ENCODE measurements at places on chromosomes 12 and 14.

GRCh38 chr14:22994762-22995275 lies 12.5 kb upstream of the AJUBA start:
- DNase-seq: peak; percentile 73

DNA sequence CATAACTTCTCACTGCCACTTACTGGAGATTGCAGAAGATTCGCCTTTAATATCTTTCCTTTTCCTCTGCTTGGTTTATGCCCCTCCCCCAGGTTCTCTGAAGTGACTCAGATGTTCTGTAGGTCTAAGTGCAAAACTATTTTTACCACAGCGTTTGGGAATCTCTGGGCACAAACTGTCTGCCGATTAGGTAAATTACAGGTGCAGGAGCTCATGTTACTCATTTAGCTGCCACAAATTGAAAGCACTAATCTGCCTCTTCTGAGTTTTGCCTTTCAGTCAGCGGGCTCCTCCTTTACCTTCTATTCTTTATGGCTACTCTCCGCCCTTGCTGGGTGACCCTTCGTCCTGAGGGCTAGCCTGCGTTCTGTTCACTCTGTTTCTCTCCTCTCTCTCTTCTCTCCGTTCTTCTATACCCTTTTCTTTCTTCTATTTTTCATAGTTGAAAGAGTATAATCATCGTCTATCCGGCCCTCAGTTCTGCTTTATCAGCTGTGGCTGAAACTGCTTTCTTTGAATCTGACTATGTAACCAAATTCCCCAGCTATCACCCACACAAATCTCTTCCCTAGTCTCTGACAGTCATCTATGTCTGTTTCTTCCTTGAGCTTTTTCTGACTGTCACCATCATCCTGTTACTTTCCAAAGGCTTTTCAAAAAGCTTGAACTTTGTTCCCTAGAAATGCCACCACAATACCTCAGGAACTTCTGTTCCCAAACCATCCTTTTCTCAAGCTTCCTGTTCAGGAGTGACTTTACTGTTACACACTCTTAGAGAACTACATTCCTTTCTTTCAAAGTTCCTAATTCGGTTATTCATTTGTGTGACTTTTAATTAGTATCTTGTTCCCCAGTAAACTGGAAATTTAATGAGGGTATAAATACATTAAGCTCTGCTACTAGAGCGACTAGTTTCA lies 4.3 kb upstream of the MYF6 start:
- DNase-seq: no peak

DNA sequence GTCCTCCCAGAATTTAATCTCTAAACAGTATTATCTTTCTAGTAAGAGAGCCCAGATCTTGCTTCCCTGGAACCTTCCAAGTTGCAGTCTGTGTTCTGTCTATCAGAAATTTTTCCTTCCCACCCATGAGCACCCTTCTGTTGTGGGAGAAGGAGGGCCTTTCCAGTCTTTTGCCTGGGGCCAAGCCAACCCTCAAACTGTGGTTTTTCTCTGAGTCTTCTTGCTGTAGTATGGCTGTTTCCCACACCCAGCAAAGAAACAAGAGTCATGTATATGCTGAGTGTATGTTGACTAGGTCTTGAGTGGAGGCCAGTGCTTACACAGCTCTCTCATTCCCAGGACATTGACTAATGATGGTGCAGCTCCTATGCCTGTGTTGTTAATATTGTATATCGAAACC lies 104.5 kb downstream of the TGFB3 start:
- DNase-seq: no peak

- no peak for DNase-seq
Measured at GRCh38 chr14:89309670-89310177, 107.3 kb downstream of the FOXN3 start.

- no peak for DNase-seq
Measured at GRCh38 chr12:114608509-114608908, 75.5 kb downstream of the TBX3 start.

- DNase-seq: no peak
Measured at GRCh38 chr12:78622529-78623195, 241.9 kb upstream of the SYT1 start.

GRCh38 chr14:80576401-80576800 lies 365.1 kb upstream of the DIO2 start:
- DNase-seq: no peak

- DNase-seq: no peak
Measured at GRCh38 chr12:131732-132495, 65.3 kb downstream of the IQSEC3 start.

DNA sequence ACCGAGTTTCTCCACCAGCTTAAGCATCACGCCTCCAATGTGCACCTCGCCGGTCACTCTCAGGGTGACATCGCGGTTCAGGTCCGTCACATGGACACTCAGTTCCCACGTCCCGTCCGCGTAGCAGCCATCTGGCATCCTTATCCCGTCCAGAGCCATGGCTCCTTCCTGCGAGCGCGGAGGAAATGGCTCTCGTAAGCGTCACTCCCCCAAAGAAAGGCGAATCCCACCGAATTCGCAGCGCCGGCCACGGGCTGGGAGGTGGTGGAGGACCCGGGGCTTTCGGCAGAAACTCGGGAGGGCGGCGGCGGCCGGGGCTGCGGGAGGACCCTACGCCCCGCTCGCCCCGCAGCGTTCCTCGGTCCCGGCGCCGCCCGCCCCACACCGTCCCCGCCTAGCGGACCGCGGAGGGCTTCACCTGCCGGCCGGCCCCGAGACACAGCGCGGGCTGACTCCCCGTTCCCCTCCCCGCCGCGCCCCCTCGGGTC lies 396 bp downstream of the FERMT2 start:
- peak; percentile 5 for DNase-seq

- DNase-seq: peak; percentile 47
Measured at GRCh38 chr12:94603434-94604365, 46.7 kb downstream of the TMCC3 start.

GRCh38 chr12:75938189-75938588 lies 93.4 kb downstream of the PHLDA1 start:
- DNase-seq: no peak

DNA sequence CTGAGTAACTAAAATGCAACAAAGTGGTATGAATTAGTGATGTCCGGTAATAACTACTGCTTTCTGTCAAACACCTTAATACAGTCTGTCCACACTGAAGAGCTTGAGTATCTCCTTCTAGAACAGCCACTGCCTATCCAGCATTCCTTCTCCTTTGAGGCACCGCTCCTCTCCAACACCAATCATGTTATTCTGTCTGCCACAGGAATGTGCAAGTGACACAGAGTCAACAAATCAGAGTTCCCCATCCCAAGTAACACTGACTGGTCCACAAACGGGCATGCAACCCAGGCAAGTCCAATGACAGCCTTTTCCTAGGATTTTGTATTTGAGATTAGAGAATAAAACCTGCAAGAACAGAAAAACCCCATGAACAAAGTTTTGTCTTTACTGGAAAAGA lies 3.8 kb downstream of the GXYLT1 start:
- no peak for DNase-seq

GRCh38 chr12:22625762-22626294 lies 857 bp downstream of the ETNK1 start:
- DNase-seq: peak; percentile 54

DNA sequence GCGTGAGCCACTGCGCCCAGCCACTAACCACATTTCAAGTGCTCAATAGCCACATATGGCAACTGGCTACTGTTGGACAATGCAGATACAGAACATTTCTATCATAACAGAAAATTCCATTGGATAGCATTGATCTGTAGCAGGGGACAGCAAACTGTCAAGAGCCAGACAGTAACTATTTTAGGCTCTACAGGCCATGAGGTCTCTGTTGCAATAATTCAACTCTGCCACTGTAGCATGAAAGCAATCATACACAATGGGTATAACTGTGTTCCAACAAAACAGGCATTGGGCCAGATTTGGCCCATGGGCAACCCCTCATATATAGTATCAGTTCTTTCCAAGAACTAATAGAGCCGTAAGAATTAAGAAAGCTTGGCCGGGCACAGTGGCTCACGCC lies 8.0 kb downstream of the CSRNP2 start:
- no peak for DNase-seq

DNA sequence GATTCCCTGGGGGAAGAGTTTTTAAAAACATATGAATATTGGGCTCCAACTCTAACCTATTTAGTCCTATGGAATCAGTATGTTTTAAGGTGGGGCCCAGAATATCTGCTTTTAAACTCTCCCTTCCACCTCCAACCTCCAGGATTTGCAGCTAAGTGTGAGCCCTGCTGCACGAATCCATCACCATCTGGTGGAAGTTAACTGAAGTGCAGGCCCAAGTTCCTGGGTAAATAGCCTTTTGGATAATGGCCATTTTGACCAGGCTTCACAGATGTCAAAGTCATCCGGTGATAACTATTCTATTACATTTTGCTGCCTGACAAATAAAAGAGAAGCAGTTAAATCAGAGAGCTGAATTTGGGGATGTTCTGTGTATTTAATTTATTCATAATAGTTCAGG lies 58.1 kb upstream of the RMST start:
- DNase-seq: peak; percentile 21

GRCh38 chr14:72651081-72651480 lies 242.8 kb downstream of the DPF3 start:
- DNase-seq: no peak

- DNase-seq: no peak
Measured at GRCh38 chr12:171743-172676, 41.9 kb downstream of the SLC6A12 start.
